ENCODE measurements at places on chromosomes 3 and 15.

DNA sequence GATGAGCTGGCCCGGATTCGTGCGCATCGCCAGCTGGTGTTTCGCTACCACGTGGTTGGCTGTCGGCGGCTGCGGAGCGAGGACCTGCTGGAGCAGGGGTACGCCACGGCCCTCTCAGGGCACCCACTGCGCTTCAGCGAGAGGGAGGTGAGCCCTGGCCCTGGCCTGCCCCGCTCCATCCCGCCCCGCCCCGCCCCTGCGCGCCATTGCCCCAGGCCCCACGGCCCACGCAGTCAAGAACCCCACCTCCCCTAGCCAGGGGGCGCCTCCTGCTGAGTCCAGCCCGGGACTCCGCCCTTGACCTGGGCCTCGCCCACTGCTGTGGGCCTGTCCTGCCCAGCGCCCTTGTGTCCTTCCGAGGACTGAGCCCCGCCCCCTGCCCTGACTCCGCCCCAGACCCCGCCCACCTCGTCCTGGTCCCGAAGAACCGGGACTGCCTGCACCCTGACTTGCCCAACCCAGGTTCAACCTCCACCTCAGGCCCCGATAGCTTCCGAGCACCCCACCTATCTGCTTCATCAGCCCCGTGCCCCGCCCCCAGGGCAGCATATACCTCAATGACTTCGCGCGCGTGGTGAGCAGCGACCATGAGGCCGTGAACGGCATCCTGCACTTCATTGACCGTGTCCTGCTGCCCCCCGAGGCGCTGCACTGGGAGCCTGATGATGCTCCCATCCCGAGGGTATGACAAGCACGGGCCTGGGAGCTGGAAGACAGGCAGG lies 14.8 kb downstream of the NT5DC2 start:
- no peak for DNase-seq

- no peak for DNase-seq
These were observed 31.8 kb downstream of the FAH start for GRCh38 chr15:80184554-80184953.

GRCh38 chr3:131608741-131609140 lies 106.0 kb upstream of the MRPL3 start:
- no peak for DNase-seq

GRCh38 chr3:107753494-107753893 lies 230.7 kb downstream of the BBX start:
- DNase-seq = peak; percentile 29

DNA sequence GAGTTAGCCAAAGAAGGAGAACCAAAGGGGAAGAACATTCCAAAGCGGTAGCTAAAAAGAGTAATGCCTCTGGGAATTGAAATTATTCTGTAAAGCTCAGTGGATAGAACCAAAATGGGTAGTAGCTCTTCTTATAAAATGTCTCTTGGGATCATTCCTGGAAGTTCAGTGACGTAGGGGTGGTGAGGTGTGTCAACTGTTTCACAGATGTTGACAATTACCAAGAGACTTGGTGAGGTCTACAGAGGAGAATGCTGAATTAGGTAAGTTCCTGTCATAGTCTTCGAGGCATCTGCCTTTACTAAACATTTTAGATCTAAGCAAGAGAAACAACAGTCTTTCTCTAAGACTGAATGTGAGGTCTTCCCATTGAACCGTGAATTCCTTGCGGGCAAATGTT lies 67.8 kb downstream of the TPRG1 start:
- DNase-seq = no peak

- DNase-seq = no peak
These were observed 43.6 kb upstream of the CNOT10 start for GRCh38 chr3:32641356-32641755.

- no peak for DNase-seq
These were observed 105.0 kb downstream of the TPRA1 start for GRCh38 chr3:127485396-127486170.

DNA sequence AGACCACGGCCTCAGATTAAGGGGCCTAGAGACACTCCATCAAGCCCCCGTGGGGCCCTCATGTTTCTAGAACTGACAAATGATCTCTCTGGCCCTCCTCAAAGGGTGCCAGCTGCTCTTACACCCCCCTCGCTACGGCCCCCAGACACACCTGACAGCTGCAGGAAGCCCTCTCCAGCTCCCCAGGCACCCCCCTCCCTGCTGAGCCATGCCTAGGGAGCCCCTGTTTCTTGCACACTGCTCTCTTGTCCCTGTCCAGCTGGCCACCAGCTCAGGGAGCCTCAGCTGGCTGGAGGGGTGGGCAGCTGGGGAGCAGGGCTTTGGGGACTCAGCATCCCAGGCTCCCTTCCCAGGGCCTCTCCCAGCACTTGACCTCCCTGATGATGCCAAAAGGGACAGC lies 14.8 kb downstream of the TNK2 start:
- no peak for DNase-seq

- DNase-seq = no peak
These were observed 184.7 kb downstream of the RAB11A start for GRCh38 chr15:66053991-66054390.

- DNase-seq = no peak
These were observed 137.9 kb downstream of the UACA start for GRCh38 chr15:70625438-70625837.

DNA sequence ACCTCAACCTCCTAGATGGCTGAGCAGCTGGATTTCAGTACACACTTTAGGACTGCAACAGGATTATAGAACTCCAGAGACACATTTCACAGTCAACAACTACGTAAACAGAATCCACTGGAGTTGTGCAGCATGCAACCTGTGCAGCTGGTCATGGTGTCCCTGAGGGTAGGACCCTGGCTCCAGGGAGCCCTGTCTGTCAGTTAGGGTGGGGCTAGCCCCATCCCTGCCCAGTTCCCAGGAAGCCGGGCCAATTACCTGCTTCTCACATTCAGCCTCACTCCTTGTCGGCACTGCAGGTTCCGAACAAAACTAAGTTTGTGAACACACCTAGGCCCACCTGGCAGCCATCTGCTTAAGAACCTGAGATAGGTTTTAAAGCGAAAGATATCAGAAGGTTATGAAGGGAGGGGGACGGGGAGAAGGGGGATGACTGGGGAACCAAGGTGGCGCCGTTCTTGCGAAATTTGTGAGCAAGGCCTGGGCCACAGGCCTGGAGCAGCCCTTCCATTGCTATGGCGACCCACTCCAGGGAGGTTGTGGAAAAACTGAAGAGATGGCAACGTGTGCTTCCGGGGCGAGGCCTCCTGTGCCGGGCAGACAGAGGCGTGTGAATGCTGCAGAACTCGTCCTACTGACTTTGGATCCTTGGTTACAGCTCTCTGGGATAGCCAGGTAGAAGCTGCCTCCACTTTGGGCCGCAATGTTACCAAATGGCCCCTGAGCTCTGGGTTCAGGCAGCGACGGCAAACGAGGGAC lies 25.3 kb downstream of the ACSBG1 start:
- no peak for DNase-seq

DNA sequence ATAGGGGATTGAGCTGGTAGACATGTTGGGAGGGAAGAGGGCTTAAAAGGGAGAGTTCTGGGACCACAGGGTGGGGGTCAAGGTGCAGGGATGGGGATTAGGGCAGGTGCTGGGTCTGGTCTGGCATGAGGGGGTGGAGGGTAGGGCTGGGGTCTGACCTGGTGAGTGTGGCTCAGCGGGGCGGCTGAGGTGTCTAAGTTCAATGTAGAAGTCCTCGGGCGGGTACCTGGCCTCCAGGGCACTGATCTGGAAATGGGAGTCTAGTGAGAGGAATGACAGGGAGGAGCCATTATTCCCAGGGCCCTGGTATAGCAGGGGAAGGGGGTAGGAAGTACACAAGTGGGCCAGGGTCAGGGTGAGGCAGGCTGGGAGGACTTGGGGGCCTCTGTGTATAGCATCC lies 39.6 kb downstream of the RAB11A start:
- DNase-seq = no peak

- no peak for DNase-seq
These were observed 7.4 kb upstream of the SEMA3B start for GRCh38 chr3:50261505-50261904.

GRCh38 chr3:138347960-138348753 lies at the start of gene MRAS:
MRAS (plus strand) TSS chr3:138348579; CDS start chr3:138372884, 24,305 bp downstream.
- DNase-seq = peak; percentile 35

DNA sequence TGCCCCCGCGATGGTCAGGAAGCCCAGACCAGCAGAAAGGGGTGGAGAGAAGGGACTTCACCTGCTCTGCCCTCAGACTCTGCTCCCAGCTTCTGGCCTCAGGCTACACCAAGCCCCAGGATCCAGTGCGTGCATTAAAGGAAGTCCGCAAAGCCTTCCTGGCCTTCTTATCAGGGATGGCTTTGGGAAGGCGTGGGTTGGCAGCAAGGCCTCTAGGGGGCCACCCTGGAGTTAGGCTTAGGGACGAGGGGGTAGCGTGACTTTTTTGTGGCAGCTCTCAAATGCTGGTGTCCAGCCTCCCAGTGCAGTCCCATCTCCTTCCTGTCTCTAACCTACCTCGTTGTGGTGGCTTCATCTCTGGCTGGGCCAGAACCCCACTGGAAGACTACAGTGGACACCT lies 18.9 kb upstream of the RPL29 start:
- DNase-seq = no peak

DNA sequence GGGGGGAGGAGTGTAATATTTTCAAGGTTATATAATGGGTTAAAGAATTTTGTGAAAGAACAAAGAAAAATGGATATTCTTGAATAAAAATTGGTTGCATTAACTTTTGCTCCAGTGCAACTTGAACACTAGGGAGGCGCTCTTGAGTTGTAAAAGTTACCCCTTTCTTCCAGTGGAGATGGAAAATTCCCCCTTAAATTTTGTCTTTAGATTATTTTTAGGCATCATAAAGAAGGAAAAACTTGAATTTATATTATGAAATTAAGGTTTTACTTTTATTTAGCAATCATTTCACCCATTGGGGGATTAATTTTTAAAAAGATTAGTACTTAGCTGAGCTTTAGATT lies 550 bp upstream of the CHD2 start:
- no peak for DNase-seq

DNA sequence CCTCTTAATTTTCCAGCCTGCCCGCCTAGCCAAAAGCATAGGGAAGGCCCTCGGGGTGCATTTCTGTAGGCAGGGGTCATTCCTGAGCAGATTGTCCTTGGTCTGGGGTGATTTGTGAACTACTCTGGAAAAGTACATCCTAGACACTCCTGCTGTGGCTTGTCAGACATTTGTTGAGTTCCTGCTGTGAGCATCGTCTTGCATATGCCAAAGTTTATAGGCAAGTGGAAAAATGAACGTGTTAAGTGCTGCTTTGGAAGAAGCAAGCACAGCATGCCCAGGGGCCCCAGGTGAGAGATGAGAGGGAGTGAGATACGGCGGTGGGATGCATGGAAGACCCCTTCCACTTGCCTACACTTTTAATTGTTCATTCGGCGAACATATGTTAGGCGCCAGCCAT lies 237.7 kb upstream of the ST8SIA2 start:
- no peak for DNase-seq

- no peak for DNase-seq
These were observed 44.5 kb downstream of the TMEM44 start for GRCh38 chr3:194588741-194589140.

GRCh38 chr15:77500989-77501388 lies 80.3 kb downstream of the HMG20A start:
- DNase-seq = no peak

DNA sequence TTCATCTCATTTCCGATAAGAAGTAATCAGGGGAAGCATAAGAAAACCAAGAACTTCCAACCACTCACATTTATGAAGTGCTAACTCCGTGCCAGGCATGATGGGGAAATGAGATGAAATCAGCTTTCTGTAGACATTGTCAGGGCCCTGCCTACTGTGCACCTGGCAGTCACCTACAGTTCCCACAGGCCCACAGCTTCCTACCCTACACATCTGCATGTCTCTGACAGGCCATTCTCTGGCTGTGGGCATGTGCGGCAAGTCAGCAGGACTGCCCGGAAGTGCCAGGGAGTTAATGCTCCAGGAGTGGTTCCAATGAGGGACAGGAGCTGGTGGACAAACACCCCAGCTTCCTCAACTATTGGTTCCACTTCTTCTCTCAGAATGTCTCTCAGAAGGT lies 24.3 kb downstream of the EIF1B start:
- no peak for DNase-seq

DNA sequence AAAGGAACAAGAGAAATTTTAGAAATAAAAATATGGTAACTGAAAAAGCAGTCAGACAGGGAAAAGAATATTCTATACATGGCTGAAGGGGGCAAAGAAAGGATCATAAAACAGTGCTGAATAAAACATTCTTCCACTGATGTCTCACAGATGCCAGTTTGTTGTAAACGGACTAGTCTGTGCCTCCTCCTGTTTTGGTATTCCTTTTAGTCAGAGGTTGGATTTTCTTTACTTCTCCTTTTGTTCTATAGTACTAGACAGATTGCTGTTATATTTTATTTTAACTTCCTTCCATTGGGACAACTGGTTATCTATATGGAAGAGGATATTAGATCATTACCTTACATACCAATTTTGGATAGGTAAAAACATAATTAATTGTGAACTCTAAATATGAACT lies 16.0 kb upstream of the GNB5 start:
- DNase-seq = no peak

DNA sequence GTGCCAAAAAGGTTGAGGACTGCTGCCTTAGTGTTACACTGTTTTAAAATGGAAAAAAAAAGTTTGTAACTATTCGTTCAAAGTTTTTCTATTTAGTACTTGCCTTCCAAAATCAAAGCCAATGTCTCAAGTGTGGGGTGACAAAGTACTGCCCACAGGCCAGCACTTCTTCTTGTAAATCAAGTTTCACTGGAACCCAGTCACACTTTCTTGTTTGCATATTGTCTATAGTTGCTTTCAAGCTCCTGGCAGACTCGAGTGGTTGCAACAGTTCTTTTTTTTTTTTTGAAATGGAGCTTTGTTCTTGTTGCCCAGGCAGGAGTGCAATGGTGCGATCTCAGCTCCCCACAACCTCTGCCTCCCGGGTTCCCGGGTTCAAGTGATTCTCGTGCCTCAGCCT lies 75.3 kb upstream of the RPL35A start:
- DNase-seq = no peak

DNA sequence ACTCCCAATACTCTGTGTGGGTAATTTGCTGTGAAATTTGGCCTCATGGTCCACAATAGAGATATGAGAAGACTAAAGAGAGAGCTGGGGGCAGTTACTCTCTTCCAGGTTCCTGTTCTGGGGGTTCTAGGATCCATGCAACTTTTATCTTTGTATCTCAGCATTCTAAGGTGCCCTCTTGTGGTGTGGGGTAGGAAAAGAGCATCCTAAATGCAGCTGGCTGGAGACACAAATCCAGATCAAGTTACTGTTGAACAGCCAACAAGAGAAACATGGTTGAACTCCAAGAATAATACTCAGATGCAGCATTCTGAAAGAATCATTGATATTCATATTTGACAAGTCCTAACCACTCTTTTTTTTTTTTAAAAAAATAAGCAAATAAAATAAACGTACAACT lies 238.2 kb downstream of the GREM1 start:
- peak; percentile 36 for DNase-seq

- DNase-seq = no peak
These were observed 95.3 kb downstream of the SLC49A4 start for GRCh38 chr3:122890077-122890719.

DNA sequence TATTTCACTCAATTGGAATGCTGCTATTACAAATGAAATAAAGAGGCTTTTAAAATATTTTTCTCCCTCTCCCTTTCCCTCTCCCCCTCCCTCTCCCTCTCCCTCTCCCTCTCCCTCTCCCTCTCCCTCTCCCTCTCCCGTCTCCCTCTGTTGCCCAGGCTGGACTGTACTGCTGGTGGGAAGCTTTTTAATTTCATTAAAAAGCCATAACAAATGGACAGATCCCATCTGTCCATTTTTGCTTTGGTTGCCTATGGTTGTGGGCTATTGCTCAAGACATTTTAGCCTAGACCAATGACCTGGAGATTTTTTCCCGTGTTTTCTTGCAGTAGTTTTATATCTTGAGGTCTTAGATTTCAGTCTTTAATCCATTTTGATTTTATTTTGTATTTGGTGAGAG lies 107.2 kb upstream of the LRRC3B start:
- no peak for DNase-seq

GRCh38 chr3:53815067-53815466 lies 31.2 kb downstream of the CHDH start:
- DNase-seq = no peak

Data from NCI-H460 (cell line).